ENCODE measurements at places on chromosomes 7 and 10.

DNA sequence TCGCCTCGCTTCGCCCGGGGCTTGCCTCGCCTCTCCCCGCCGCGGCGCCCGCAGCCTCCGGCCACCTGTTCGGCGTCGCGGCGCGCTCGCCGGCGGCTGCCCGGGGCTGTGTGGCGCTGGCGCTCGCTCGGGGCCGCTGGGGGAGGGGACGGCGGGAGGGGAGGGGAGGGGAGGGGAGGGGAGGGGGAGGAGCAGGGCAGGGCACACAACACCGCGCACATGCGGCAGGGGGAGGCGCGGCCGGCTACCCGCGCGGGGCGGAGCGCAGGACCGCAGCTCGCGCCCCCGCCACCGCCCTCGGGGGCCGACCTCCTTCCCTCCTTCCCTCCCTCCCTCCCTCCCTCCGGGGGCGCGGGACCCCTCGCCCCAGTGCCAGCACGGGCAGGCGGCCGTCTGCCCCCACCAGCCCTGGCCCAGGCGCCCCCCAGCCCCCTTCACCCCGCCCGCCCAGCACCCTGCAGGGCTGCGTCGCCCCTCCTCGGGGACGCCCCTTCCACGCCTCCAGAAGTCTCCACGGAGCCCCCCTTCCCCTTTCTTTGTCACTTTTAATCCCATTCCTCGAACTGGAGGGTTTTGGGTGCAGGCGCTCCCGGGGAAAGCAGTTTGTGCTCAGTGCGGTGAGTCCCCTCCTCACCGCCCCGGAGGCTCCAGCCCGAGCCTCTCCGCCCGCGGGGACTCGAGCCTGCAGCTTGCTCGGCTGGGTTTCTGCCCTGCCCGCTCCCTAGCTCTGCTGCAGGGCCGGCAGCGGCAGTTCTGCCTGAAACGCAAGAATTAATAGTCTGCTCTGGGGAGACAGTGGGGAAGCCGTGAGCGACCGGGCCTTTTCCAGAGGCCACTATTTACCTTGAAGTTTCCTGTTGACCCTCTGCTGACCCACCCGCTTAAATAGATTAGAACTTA lies at the start of gene PARD3:
PARD3 (minus strand) TSS at position 112 of the 900 bp plus-strand sequence. CDS start 301 bp downstream, outside the sequence.
- no peak for DNase-seq

DNA sequence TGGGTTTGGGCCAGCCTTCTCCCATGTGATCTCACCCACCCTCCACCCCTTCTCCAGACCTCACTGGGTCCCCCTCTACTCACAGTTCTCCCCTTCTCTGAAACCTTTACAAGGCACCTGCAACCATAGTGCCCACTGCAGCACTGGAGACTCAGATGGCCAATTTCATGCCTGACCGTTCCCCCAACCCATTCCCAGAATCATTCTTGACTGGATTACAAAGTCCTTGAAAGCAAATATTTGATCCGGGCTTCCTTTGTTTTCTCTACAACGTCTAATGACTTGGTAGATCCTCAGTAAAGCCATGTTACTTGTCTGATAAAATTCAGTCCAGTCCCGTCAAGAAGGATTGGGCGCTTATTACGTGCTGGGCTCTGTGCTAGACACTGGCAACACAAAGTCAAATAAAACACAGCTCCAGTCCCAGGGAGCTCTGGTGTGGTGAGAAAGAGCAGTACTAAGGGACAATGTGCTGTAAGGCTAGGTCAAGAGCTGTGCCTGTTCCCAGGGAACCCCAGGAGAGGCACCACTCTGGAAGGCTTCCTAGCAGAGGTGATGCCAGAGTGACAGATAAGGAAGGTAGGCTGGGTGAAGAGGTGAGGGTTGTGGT lies 36.5 kb downstream of the SH3PXD2A start:
- no peak for DNase-seq

DNA sequence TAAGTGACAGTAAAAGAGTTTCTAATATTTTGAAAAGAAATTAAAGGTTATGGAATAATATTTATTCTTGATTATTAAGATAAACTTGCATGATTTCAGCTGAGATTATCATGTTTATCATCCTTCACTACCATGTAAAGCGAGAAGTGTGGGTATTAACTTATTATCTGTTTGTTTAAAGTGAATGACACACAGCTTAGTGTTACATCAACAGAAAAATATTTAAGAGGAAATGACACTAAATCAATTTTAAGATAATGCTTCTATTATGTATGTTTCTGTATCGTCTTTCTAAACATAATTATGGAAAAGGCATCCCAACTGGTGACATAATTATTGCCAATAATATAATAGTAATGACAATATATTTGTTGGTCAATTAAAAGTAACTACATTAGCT lies 213.1 kb downstream of the PCDH15 start:
- DNase-seq = no peak

DNA sequence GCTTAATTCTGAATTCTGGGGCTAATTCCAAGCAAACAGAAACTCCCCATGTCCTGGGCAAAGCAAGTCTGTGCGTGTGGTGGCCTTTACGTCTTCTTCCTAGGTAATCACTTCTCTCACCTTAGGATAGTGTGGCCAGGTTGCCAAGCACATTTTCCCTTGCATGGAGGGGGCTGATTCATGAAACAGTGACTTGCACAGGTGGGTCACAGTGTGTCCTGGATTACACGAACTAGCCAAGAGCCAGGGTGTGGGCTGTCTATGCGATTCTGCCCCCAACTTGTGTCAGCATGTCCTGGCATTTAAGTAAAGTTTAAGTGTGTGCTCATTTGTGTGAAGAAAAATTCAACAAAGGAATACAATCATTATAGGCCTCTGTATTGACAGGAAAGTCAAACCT lies 18.5 kb upstream of the SEM1 start:
- no peak for DNase-seq

DNA sequence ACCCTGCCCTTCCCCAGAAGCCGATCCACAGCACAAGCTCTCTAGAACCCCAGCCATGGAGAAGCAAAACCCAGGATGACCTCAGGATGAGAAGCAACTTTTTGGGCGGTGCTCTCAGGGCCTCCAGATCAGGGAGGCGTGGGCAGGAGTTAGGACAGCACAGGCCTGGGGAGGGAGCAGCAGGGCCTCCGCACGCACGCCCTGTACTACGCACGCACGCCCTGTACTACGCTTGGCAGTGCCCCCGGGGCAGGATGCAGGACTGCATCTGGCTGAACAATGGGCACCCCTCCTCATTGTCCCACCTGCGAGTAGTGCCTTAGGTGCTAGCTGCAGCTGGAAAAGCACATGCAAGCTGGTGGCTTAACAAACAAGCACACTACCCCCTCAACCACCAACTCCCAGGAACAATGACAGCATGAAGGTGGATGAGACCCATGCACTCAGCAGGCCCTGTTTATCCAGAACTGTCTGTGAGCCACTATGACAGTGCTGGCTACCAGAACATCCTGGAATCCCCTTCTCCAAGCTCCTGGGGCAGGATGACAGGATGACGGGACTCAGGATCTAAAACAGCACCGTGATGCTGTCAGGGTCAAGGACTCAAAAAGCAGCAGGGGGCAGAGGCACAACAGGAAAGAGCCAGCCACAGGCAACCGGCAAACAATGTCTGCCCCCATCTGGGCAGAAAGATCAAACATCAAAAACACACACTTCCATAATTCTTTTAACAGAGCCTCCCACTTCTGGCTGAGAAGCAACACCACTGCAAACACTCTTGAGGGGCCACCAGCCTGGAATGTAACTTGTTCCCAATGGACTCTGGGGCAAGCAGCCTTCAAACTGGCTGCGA lies 11.8 kb downstream of the PODXL start:
- DNase-seq = no peak

- DNase-seq = no peak
Observed at GRCh38 chr10:1483246-1483645, 254.1 kb downstream of the ADARB2 start.

GRCh38 chr7:70553364-70553763 lies 578.6 kb upstream of the GALNT17 start:
- no peak for DNase-seq

DNA sequence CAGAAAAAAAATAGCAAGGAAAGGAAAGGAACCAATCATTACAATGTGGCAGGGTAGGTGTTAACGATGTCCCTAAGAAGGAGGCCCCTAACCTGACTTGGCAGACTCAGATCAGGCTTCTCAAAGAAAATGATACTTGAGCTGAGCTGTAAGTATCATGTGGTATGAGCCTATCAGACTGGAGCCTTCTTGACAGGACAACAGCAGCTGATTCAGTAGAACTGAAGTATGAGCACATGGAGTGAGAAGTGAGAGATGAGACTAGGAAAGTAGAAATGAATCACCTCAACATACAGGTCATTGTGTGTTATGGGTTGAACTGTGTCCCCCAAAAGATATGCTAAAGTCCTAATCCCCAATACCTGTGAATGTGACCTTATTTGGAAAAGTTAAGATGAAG lies 66.3 kb downstream of the MTERF1 start:
- DNase-seq = no peak

DNA sequence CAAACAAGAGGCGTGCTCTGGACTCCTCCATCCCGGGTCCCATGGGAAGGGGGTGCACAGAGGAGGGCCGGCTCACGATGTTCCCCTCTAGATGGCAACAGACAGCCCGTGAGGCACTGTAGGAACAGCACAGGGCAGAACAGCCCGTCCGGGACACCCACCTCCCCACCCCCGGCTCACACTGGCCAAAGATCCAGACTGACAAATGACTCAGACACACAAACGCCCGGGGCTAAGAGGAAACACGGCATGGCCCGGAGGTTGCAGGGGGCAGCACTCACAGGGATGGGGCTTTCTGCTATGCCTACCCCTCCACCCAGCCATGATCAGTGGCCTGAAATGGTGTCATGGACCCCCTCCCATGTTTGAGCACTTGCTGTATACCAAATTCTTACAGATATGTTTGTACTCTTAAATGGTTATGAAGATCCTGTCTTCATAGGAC lies 4.9 kb upstream of the ELN start:
- no peak for DNase-seq

DNA sequence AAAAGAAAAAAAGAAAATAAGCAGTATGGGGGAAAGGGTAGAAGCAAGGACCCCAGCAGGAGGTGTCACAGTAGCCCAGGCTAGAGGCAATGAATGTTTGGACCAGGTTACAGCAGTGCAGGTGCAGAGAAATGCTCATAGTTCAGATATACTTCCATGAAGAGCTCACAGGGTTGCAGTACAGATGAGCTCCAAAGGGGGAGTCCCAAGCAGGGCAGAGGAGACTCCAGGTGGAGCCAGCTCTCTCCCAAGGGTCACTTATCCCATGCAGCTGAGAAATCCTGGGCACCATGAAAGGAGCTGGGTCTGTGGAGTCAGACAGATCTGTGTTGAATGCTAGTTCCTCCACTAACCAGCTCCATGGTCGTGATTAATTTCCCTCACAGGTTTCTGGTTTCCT lies 174.9 kb downstream of the C7orf25 start:
- DNase-seq = no peak
